ENCODE measurements at places on chromosomes 7 and 10.

DNA sequence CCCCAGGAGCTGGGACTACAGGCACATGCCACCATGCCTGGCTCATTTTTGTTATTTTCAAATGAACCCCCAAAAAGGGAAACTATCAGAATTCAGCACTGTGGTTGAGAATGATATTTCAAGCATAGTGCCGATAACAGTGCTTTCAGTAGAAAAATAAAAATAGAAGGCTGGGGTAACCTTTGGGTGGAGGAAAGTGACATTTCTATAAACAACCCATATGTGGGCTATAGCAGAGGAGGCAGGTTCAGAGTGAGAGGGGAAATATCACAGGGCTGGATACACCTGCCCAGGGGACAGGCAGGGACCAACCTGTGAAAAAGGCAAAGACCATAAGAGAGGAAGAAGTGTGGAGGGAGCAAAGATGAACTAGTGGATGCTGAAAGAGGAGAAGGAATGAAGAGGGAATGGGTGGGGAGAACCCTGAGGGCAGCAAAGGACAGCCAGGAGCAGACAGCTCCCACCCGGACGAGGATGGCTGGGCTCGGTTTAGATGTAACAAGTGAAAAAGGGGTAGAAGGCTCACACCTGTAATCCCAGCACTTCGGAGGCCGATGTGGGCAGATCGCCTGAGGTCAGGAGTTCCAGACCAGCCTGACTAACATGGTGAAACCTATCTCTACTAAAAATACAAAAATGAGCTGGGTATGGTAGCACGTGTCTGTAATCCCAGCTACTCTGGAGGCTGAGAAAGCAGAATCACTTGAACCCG lies 56.5 kb downstream of the MAP3K8 start:
- DNase-seq: no peak

GRCh38 chr7:74612015-74612829 lies 45.3 kb upstream of the GTF2I start:
- no peak for DNase-seq

DNA sequence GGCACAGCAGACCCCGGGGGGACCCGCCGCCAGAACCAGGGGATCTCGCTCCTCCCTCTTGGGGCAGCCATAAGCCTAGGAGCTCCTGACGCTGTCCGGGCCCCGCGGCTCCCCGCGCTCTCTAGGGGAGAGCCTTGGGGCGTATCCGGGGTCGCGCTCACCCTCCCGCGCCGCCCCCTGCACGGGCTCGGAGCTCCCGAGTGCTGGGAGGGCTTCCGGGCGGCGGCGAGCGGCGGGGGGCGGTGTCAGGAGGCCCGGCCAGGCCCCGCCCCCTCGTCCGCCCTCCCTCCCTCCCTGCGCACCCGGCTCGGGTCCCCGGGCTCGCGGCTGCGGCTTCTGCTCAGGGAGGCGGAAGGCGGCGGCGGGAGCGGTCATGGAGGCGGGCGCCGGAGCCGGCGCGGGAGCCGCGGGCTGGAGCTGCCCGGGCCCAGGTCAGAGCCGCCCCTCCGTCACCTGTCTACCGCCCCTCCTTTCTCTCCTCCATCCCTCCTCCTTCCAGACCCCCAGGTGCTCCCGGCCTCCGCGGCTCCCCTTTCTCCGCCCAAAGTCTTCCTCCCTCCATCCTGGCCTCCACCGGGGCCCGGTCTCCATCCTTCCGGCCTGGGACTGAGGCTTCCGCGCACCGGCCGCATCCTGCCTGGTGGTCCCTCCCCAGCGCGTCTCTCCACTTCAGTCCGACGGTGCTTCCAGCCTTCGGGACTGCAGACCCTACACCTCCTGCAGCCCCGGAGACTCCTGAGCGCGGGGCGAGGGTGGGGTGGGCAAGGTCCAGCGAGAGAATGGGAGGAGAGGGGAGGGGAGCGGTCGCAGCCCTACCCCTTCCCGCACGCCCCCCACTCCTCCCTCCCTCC lies at the start of gene CCDC136:
Gene CCDC136 (plus strand): TSS at position 848 of the 851 bp plus-strand sequence. CDS start 444 bp downstream, outside the sequence.
- peak; percentile 60 for DNase-seq

- DNase-seq: no peak
Observed at GRCh38 chr7:131538813-131539179, 17.6 kb downstream of the PODXL start.

GRCh38 chr10:87546210-87546609 lies 41.5 kb downstream of the MINPP1 start:
- peak; percentile 6 for DNase-seq

GRCh38 chr10:119700321-119700954 lies 25.4 kb upstream of the INPP5F start:
- no peak for DNase-seq

- DNase-seq: peak; percentile 95
Observed at GRCh38 chr10:124717911-124718741, 26.1 kb downstream of the FAM53B start.

- DNase-seq: no peak
Observed at GRCh38 chr7:101216001-101216859, 1.2 kb downstream of the PLOD3 start.

- DNase-seq: no peak
Observed at GRCh38 chr7:156620291-156620675, 20.3 kb upstream of the RNF32 start.

GRCh38 chr10:89426230-89426868 lies 12.0 kb downstream of the IFIT5 start:
- DNase-seq: peak; percentile 27

- DNase-seq: no peak
Observed at GRCh38 chr10:108411894-108412293, 1247.4 kb upstream of the SORCS1 start.

GRCh38 chr10:104938031-104938430 lies 296.9 kb downstream of the SORCS3 start:
- no peak for DNase-seq

GRCh38 chr10:106980495-106981451 lies 183.7 kb downstream of the SORCS1 start:
- no peak for DNase-seq

- DNase-seq: no peak
Observed at GRCh38 chr7:137878333-137878961, 31.7 kb upstream of the DGKI start.

DNA sequence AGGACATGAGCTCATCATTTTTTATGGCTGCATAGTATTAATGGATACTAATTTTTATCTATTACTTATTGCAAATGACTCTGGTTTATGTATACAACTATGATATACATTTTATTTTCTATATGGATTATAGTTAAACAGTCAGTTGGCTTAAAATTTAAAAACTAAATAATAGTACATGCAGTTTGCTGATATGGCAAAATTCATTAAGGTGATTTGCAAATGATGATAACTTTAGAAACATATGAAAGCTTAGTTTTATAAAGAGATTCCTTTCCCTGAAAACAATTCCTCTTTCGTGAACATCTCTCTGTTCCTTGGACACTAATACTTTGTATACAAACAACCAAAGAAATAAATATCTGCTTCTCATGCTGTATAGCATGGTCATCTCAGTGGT lies 165.5 kb upstream of the SEMA3E start:
- no peak for DNase-seq

DNA sequence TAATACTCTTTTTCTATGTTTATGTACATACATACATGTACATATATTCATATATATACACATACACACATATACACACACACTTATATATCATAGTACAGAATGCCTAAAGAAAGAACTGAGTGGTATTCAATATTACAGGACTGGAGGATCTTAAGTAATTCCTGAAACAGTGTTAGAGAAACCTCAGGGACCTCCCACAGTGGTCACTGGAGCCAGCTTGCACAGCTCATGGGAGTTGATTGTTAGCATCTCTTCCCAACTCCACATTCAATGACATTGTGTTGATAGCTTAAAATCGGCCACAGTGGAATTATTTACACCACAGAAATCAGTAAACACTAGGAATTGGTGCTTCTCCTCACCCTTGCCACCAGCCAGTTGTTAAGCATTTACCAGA lies 6.0 kb downstream of the LRRC17 start:
- DNase-seq: no peak

GRCh38 chr7:18895456-18895855 lies 222.0 kb downstream of the TWIST1 start:
- DNase-seq: no peak

- no peak for DNase-seq
Observed at GRCh38 chr10:5033061-5033778, 29.6 kb upstream of the AKR1C2 start.

- no peak for DNase-seq
Observed at GRCh38 chr10:25405871-25406270, 231.1 kb downstream of the GPR158 start.

- DNase-seq: no peak
Observed at GRCh38 chr7:41912426-41912825, 209.5 kb upstream of the INHBA start.

GRCh38 chr10:88063861-88064557 lies 200.6 kb downstream of the PTEN start:
- DNase-seq: no peak

DNA sequence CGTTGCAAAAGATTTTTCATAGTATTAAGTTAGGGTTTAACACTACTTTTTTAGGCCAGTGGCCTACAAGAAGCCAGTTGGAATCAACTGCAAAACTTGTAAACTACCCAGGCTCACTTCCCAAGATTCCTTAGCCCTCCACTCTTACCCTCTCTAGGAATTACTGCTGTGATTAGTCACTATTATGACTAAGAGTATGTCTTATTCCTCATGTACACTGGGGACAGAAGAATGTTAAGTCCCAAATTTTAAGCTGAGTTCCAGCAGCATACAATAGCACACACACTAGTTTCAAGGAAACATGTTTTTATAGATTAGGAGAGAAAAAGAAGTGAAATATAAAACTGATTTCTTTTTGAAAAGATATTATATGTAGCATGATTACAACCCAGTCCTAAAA lies 42.8 kb downstream of the FBXL13 start:
- DNase-seq: no peak

GRCh38 chr7:22654831-22655230 lies 72.2 kb upstream of the IL6 start:
- no peak for DNase-seq

- DNase-seq: no peak
Observed at GRCh38 chr10:74991435-74991834, 120.0 kb upstream of the SAMD8 start.

DNA sequence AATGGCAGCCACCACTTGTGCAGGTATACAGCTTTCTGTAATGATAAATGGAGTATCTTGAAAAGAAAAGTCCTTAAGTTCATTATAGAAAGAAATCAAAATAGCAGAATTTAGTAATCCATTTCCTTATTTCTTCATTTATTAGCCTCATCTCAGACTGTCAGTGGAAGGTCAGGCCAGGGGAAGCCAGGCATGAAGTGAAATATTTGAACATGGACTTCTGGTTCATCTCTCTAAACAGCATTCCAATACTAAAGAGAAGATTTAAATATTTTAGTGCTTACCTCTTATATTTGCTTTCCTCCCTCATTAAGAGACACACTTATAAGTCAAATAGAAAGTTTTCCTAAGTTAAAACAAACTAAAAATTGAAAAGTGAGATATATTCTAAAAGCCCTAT lies 26.8 kb downstream of the TRDMT1 start:
- no peak for DNase-seq

DNA sequence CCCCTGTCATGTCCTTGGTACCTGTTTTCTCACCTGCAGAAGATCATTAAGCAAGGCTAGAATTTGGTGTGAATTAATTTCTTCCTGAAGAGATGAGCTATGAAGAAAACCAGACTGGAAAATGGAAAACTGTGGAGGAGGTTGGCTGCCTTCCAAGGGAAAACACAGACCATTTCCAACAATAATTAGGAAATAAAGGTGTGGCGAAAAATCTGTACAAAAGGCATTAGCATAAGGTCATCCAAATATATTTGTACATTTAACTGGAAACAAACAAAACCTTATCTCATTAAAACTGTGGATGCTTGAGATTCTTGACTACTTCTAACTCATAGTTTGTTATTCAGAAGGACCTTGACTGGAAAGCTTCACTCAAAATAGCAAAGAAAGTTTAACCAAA lies 1.7 kb downstream of the STN1 start:
- no peak for DNase-seq

GRCh38 chr10:65358565-65358964 lies 1567.3 kb upstream of the LRRTM3 start:
- DNase-seq: no peak

- DNase-seq: no peak
Observed at GRCh38 chr10:48239618-48240017, 34.9 kb downstream of the FRMPD2 start.

DNA sequence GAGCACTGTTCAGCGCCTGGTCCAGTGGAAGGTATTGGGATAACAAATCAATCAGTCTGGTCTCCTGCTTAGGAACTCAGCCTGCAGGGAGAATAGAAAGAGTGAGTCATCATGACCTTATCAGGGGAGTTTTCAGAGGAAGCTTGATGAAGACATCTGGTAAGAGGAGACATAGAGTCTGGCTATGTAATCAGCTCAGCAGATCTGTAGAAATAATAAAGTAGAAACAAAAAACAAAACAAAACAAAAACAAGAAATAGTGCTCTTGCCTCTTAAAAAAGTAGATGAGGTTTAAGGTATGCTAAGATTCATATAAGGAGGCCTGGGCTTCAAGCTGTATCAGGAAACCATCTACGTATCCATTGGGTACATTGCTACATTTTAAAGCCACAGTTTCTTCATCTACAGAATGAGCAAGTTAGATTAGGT lies 14.4 kb downstream of the TAS2R41 start:
- DNase-seq: no peak

DNA sequence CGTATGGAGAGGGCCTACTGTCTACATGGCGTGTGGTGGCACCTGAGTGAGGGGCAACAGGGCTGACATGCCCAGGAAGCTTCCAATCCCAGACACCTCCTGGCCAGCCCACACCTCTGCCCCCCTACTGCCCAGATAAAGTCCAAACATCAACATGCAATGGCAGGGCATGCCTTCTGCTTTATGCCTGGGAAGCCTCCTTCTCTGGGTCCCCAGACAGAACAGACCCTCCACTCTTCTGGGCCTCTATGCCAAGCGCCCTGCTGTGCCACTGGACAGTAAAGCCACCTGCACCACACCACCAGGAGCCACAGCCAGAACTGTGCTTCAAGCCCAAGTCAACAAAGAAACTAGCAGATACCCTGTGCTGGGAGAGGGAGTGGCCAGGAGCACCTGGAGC lies 12.5 kb downstream of the TMEM72 start:
- DNase-seq: no peak

- peak; percentile 36 for DNase-seq
Observed at GRCh38 chr10:79905322-79906314, 43.3 kb downstream of the SFTPD start.

- no peak for DNase-seq
Observed at GRCh38 chr10:47260505-47261111, 39.4 kb upstream of the GDF10 start.

DNA sequence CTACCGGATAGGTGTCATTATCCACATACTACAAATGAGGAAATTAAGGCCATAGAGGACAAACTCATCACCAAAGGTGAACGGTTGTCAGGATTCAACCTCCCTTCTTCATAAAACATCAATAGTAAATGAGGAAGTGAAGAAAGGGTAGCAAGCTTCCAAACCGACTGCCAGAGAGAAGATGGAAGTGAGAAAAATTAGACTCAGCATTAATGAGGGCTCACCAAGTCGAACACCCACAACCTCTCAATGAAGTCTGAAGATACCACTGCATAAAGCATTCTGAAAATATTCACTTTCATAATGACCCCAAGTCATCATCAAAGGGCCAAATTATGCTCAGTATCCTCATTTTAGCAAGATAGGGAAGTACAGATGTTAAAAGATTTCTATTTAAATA lies 29.6 kb downstream of the ABCB4 start:
- DNase-seq: no peak

- no peak for DNase-seq
Observed at GRCh38 chr10:113547426-113547825, 5.4 kb upstream of the HABP2 start.

GRCh38 chr10:103472005-103472404 lies 7.0 kb downstream of the CALHM3 start:
- no peak for DNase-seq

- no peak for DNase-seq
Observed at GRCh38 chr7:158664406-158664805, 40.2 kb downstream of the NCAPG2 start.

- no peak for DNase-seq
Observed at GRCh38 chr7:132891554-132891953, 190.3 kb downstream of the CHCHD3 start.

All from activated CD4-positive, alpha-beta T cell treated with anti-CD3 and anti-CD28 coated beads, Interleukin-2, Interleukin-4, amounts not matched to agents 100 ng/mL and 50 ng/mL, durations not matched to agents 16 hours and 8 hours (primary cell).